ENCODE measurements at places on chromosomes 2 and 18.
A peak's percentile ranks its signal among the peaks of the same experiment; 100 is the strongest.

- DNase-seq: no peak
These were observed 29.3 kb downstream of the ZC3H15 start for GRCh38 chr2:186515376-186515775.

DNA sequence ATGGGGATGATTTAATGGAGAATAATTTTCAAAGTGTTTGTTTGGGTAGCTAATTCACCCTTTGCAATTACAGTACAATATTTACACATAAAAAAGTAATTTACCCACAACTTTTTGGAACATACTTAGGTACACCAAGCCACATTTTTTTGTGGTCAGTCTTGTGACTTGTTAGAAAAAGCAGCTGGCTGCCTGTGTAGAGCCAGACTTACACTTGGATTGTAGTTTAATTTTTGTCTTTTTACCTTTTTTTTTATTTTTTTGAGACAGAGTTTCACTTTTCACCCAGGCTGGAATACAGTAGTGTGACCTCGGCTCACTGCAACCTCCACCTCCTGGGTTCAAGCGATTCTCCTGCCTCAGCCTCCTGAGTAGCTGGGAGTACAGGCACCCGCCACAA is 45.4 kb downstream of the RALBP1 start:
- DNase-seq: no peak

GRCh38 chr2:189698020-189698887 is 23.8 kb downstream of the ANKAR start:
- DNase-seq: no peak

DNA sequence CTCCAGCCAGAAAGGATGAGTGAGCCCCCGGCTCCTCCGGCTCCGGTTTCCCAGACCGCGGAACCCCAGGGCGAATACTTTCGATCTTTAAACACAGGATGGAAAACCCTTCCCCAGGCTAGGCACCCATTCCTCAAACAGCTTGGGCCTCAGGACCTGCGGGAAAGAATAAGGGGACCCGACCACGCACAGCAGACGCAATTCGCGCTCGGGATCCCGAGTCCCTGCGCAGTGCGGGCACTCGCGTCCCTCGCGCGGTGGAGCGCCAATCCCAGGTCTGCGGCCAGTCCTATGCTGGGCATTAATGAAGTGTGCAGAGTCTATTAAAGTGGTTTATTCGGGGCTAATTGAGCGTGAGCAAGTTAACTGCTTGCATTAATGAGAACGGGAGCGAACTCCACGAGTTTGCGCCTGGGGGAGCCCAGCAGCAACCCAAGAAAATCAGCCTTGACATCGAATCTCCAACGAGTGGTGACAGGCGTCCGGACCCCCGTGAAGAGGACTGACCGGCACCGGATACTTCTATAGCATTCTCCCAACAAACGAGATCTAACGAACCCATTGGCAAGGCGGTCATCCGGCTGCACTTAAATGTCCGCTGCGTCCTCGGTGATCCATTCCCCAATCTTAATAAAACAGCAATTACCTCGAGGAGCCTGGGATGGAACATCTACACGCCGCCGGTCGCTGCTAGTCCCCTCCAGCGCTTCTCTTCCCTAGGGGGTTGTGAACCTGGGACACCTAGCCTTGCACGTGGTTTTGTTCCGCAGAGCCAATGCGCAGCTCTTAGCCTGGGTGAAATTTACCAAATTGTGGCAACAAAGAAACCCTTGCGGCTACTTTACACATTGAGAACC is 1.6 kb downstream of the OSR1 start:
- no peak for DNase-seq

GRCh38 chr2:47236503-47237215 is 81.6 kb upstream of the STPG4 start:
- DNase-seq: no peak

- DNase-seq: no peak
These were observed 39.1 kb downstream of the PGAP1 start for GRCh38 chr2:196887431-196887830.

GRCh38 chr2:52810460-52810859 is 957.1 kb upstream of the CHAC2 start:
- no peak for DNase-seq

- DNase-seq: no peak
These were observed 53.2 kb upstream of the SLC4A10 start for GRCh38 chr2:161571051-161571429.

GRCh38 chr18:51196811-51197660 is 445 bp downstream of the MEX3C start:
- peak; percentile 17 for DNase-seq

- DNase-seq: no peak
These were observed 57.1 kb upstream of the CD28 start for GRCh38 chr2:203649176-203649814.

DNA sequence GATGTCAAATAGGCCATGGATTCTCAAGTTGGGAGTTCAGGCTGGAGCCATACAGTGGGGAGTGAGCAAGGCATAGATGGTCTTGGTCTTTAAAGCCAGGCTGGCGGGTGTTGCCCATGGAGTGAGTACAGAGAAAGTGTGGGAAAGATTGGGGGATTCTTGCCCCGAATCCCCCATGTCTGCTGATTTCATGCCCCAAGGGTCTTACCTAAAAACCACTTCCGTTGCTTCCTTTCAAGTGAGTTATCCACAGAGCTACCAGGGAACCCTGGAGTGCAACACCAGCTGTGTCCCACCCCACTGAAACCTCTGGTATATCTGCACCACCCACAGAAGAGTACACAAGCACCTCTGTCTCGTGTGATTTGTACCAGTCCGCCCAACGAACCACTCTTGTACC is 31.4 kb downstream of the FHOD3 start:
- no peak for DNase-seq

- DNase-seq: no peak
These were observed 275.9 kb upstream of the MAP2 start for GRCh38 chr2:209147981-209148380.

DNA sequence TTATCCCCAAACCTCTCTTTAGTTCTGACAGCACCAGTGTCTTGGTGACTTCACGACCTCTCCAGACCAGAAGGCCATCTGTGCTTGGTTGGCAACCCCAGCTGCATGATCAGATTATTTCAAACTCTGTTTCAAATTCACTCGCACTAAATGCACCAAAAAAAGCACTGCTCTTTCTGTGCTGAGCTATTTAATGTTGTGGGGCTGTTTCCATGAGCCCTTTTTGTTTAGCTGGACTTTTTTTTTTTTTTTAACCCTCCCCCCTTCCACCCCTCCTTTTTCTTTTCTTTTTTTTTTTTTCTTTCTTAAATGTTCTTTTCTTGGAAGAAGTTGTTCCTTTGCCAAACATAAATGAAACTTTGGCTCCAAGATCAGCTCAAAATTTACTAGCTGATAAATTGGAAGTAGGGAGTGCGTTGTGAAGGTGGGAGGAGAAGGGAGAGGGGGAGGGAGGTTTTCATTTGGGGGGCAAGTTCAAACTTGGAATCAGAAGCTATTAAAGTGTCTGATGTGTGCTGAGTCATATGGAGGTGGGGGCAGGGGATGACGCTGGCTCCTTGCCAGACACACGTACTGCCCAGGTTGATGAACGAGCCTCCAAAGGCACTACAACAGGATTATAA is 543.0 kb upstream of the TNP1 start:
- DNase-seq: no peak

GRCh38 chr2:64296140-64296480 is 151.9 kb upstream of the PELI1 start:
- DNase-seq: no peak

- no peak for DNase-seq
These were observed 469.7 kb upstream of the FANCL start for GRCh38 chr2:58710795-58711279.

GRCh38 chr2:28084564-28084963 is 194.0 kb downstream of the BABAM2 start:
- no peak for DNase-seq

DNA sequence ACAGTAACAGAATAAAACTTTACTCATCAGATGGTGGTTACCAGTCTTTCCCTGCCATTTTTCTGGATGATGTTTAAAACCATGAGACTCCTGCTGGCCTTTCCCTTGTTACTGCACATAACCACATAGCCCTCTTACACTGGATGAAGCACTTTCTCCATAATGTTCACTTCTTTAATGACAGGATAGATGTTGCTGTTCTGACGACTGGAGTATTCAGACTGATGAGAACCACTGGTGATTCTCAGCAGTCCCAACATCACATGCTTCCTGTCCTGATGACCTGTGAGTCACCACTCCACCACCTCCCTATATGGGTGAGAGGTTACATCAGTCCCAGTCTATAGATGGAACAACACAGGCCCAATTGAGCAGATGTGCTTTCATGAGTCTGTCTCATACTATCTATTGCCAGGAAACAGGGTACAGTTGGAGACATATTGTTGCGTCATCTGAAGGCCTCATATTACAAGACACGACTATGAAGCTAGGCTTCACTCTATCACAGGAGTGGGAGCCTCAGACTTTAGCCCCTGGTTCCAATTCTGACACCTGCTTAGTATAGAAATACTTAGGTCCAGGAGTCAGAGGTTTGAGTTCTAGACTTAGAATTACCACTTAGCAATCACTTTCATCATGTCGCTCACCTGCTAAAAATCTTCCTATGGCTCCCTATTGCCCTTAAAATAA is 145.7 kb upstream of the KLF7 start:
- no peak for DNase-seq

DNA sequence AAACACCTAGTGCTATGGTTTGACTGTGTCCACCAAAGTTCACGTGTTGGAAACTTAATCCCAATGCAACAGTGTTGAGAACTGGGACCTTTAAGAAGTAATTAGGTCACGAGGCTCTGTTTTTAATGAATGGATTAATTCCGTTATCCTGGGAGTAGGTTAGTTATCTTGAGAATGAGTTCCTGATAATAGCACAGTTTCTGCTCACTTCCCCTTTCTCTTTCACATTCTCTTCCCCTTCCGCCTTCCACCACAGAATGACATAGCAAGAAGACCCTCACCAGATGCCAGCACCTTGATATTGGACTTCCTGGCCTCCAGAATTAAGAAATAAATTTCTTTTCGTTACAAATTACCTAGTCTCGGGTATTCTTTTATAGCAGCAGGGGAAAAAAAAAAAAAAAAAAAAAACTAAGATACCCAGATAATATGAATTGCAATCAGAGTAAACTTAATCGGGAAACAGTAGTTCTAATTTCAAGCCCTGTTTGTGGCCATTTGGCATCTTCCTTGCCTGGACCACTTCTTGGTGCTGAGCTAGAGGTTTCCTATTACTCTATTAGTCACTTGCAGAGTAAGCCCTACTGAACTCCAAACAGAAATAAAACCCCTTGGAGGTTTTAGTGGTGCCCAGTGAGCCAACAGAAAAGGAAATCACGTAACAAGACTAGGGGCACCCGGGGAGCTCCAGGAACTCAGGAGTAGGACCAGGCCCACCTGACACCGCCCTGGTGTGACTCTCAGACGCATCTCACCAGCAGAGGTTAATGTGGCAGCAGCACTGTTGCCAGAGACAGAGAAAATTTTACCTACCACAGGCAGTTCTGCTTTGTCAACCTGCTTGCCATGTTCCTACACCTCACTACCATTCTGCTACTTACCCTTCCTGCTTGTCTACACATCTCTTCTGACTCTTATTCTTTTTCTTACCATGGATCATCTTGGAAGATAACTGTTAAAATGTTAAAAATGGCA is 147.6 kb upstream of the CAB39 start:
- no peak for DNase-seq

GRCh38 chr2:209940936-209941335 is 61.5 kb upstream of the RPE start:
- DNase-seq: no peak

DNA sequence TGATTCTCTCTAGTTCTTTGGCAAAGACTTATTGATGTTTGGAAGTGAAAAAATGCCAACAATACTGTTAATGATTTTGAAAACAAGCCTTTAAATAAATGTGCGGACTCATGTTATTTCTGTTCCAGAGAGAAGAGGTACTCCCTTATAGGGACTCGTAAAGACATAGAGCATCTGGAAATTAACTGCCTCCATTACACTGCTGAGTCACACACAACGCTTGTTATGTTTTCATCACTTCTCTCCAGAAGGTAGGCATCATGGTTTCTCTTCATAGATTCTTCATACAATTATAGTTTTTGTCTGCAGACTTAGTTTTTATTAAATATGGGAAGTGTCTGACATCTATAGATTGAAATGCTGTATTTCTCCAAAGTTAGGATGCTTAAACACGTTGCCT is 302.5 kb upstream of the EPC2 start:
- DNase-seq: no peak

GRCh38 chr2:163697846-163698637 is 37.8 kb downstream of the FIGN start:
- DNase-seq: no peak

GRCh38 chr2:55976681-55977080 is 53.1 kb upstream of the EFEMP1 start:
- no peak for DNase-seq

Measured in stimulated activated CD4-positive, alpha-beta T cell treated with anti-CD3 and anti-CD28 coated beads, Interleukin-1b, Interleukin-23, amount 100 ng/mL, for 4 hours (primary cell).